Thyroid gland (tissue), 4 donors: ENCODE measurements at places on chromosomes 5 and 9. TPM values are rescaled to one million over a fixed set of nuclear protein-coding genes. Genes with fewer than 3 reads are reported as not detected.
A peak's percentile ranks its signal among the peaks of the same experiment; 100 is the strongest.

MARVELD2 gene
- 61.8 TPM for total RNA-seq

CTXN3 gene
- not detected for total RNA-seq

COL23A1 gene
- 107 TPM for total RNA-seq

TMCO6 gene
- 16.1 TPM for total RNA-seq

FBXL17 gene
- total RNA-seq: 37.6 TPM

CDX1 gene
- total RNA-seq: not detected

OSTF1 gene
- total RNA-seq: 36.1 TPM

CCL27 gene
- total RNA-seq: not detected

DNA sequence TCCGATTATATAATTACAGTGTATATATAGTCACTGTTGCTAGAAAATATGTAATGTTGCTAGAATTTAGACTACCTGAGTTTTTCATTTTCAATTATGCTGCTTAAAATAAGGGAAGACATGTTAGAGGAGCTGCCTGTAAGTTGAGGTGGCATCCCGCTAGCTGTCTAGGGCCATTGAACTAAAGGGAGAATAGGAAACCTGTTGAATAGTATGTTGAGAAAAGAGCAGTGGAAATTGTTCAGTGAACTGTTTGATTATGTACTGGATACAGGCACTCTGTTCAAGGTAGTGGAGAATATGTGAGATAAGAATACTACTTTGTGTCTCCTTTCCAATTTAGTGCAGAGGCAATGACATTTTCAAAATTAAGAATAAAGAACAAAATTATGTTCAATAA lies 89.6 kb downstream of the CSNK1G3 start:
- no peak for DNase-seq
- H3K36me3 ChIP-seq: no peaks in the 10 kb centered on the region
- H3K4me1 ChIP-seq: no peaks in the 10 kb centered on the region
- no peak overlapping the region for H3K27ac ChIP-seq

DNA sequence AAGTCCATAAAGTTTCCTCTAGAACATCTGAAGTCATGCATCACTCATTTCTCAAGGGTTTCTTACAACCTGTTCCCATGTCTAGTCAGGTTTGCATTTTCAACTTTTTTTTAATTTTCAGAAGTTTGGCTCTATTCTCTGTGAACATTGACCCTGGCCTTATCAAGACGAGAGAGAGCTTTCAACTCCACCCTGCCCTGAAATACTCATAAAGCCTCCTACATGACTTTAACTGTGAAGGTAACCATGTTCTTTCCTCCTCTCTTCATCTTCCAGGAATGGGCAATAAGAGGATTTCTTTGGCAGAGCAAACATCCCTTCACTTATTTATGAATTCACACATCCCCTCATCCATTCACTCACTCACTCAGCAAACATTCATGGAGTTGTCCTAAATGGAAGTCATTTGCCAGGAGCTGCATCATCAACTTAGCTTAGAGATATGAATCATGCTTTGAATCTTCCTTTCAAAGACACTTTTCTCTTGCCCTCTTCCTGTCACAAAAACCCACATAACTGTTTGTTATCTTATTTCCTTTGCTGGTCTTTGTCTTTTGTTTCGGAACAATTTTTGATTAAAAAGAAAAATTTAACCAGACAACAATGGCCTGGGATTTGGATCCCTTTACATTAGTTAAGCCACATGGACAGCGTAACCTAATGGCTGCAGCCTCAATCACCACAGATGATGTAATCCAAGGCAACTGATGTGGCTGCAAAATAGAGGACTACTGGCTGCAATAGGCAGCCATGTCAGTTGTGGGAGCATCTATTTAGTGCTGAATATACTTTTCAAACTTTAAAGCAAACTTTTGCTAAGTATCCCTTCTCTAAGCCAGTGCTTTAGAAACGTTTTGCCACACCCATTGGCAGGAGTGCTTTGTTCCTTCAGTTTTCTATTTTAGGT lies 43.0 kb upstream of the GNAQ start:
- H3K4me1 ChIP-seq: peaks cover 4% of the 10 kb centered on the region
- DNase-seq: no peak
- H3K27me3 ChIP-seq: no peaks in the 10 kb centered on the region
- no peak overlapping the region for H3K27ac ChIP-seq
- no peaks in the 10 kb centered on the region for H3K36me3 ChIP-seq

GRCh38 chr5:170306381-170306831 lies 8.8 kb upstream of the LCP2 start:
- no peaks in the 10 kb centered on the region for H3K27me3 ChIP-seq
- H3K4me3 ChIP-seq: no peak overlapping the region
- peak; percentile 33 for DNase-seq
- H3K4me1 ChIP-seq: peaks cover 79% of the 10 kb centered on the region
- no peaks in the 10 kb centered on the region for H3K36me3 ChIP-seq

GRCh38 chr5:67576112-67576511 lies 379.5 kb upstream of the CD180 start:
- H3K27me3 ChIP-seq: no peaks in the 10 kb centered on the region
- no peaks in the 10 kb centered on the region for H3K36me3 ChIP-seq
- H3K4me3 ChIP-seq: no peak overlapping the region
- no peaks in the 10 kb centered on the region for H3K4me1 ChIP-seq

DNA sequence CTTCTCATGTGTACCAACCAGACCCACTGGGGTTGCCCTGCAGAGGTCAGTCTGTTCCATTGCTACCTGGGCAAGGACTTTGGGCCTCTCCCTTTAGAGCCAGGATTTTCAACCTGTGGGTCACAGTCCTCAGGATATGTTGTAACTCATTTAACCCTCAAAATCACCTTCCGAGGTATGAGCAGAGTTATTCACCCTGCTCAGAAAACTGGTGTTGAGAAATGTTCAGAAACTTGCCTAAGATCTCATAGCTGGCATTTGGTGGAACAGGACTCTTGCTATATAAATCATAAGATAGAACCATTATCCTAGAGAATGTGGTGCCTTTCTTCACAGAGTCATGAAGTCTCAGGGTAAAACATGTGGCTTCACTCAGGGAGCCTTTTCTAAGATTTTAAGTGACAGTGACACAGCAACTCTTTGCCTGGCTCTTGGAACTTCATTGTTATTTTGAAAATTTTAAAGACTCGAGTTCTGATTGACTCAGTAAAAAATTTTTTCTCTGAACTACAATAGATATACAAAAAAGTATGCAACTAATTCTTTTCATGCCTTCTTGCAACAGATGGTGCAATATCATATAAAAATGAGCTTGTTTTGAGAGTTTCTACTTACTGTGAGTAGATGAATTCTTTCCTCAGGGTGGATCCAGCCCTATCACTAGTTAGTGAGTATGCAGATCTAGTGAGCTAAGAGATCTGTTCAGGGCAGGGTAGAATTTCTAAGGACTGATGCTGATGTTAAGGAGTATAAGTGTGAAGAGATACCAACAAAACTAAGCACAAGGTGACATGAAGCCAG lies 29.5 kb downstream of the CAST start:
- no peaks in the 10 kb centered on the region for H3K27me3 ChIP-seq
- H3K4me1 ChIP-seq: no peaks in the 10 kb centered on the region
- DNase-seq: no peak
- H3K36me3 ChIP-seq: no peaks in the 10 kb centered on the region
- H3K27ac ChIP-seq: no peak overlapping the region

DNA sequence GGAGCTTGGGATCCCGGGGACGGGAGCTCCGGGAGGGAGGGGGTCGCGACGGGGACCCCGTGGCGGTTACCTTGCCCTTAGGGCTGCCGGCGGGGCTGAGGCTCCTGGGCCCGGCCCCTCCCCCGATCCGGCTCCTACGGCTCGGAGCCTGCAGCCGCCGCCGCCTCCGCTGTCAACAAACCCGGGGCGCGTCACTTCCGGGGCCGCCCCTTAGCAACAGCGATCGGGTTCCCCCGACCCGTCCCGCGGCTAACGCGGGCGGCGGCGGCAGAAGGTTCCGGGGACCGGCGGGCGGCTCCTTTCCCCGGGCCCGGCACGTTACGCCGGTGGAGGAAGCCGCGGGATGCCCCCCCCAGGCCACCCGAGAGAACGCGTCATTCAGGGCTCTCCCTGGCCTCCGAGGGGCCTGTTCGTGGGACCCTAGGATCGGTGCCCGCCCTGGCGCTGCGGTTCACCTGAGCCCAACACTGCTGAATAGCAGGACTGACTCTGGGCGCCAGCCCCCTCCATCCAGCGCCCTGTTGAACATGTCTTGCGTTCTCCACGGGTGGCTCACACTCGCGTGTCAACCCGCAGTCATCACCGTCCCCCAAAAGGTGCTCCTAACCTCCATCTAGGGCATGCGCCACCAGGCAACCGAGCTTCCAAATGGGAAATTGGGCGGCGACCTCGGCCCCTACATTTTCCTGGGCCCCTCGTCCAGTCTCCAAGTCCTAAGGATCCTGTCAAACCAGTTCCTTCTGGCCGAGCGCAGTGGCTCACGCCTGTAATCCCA lies at the start of gene ZER1:
Gene ZER1, minus strand, starts transcription at position 183 of the 775 bp plus-strand sequence. CDS start 16,362 bp downstream, outside the sequence.
- no peaks in the 10 kb centered on the region for H3K27me3 ChIP-seq
- peak; percentile 96 for DNase-seq
- H3K4me3 ChIP-seq: peak within 1 kb of the TSS; percentile 80
- H3K4me1 ChIP-seq: peaks cover 16% of the 10 kb centered on the region

- no peak overlapping the region for H3K4me3 ChIP-seq
- H3K27me3 ChIP-seq: no peaks in the 10 kb centered on the region
- no peak overlapping the region for H3K27ac ChIP-seq
- DNase-seq: no peak
- no peaks in the 10 kb centered on the region for H3K36me3 ChIP-seq
These were observed 437.7 kb upstream of the KLF4 start for GRCh38 chr9:107927276-107927675.

DNA sequence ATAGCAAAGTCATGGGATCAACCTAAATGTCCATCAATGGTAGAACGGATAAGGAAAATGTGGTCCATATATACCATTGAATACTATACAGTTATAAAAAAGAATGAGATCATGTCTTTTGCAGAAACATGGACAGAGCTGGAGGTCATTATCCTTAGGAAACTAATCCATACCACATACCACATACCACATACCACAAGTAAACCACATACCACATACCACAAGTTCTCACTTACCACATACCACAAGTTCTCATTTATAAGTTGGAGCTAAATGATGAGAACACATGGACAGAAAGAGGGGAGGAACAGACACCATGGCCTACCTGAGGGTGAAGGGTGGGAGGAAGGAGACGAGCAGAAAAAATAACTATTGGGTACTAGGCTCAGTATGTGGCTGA lies 154.6 kb upstream of the GHR start:
- DNase-seq: no peak
- H3K4me3 ChIP-seq: no peak overlapping the region
- no peak overlapping the region for H3K27ac ChIP-seq
- H3K27me3 ChIP-seq: no peaks in the 10 kb centered on the region
- no peaks in the 10 kb centered on the region for H3K4me1 ChIP-seq

DNA sequence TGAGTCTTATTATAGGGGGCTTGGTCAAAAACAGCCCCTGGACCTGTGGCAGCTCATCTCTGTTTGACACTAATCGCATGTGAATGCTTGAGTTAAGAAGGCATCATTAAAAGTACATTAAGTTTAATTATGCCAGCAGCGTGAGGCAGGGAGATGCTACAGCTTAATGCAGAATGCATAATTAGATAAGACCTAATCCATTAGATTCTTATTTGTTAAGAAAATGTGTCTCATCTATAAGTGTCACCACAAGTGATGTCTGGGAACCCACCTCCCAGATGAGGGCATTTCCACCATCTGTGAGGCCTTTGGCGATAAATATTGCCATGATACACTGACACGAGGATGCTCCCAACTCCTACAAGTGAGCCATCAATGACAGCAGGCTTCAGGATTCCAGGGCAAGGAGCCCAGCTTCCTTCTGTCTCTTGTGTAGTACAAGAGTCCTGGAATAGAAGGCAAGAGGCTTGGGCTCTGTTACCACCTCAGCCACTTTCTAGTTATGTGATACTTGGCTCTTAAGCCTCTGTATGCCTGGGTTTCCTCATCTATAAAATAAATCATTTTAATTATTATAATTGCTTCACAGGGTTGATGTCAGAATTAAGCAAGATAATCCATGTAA lies 202.7 kb downstream of the FAM114A2 start:
- no peaks in the 10 kb centered on the region for H3K27me3 ChIP-seq
- no peak for DNase-seq
- H3K27ac ChIP-seq: no peak overlapping the region
- H3K4me3 ChIP-seq: no peak overlapping the region
- H3K4me1 ChIP-seq: no peaks in the 10 kb centered on the region

DNA sequence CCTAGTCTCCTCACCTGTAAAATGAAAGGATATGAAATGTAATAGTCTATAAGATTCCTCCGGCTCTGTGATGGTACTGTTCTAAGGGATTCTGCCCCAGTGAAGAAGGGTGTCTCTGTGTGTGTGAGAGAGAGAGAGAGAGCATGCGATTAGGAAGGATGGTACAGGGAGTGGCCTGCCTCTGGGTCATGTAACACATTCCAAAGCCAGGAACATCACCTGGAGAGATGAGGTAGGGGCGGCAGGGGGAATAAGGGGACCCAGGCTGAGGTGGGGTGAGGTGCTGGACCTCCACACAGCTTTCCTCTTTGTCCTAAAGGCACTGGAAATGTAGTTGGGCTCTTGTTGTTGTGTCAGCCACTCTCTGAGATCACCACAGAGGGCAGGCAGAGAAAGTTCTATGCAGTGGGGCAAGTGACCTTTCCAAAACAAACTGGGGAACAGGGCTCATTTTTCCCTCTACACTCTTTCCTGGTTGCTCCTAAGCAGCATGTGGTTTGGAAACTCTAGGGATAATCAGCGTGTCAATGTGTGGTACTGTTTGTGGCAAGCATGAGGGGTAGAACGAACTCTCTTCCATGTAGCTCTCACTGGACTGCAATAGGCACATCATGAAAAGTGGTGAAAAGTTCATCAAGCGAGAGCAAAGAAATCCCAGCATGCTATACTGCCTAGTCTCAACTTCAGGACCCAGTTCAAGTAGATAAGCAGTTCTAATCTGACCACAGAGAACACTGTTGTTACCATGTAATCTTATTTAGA lies 65.0 kb downstream of the SEMA6A start:
- H3K4me3 ChIP-seq: no peak overlapping the region
- DNase-seq: no peak
- H3K4me1 ChIP-seq: no peaks in the 10 kb centered on the region

DNA sequence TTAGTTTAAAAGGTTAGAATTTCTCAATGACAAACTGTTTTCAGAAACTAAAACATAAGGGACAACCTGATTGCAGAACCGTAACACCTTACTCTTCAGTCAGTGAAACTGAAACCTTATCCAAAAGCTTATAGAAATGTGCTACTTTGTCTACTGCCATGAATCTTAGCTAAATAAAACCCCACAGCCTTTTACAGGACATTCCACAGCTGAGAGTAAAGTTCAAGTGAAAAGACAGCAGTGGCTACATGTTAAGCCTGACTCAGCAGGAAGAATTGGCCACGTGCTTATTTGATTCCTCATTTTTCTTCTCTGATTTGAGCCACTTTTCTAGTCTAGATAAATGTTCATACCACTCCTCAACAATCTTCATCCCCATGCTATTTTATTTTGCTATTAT lies 278.7 kb upstream of the ISL1 start:
- H3K4me3 ChIP-seq: no peak overlapping the region
- no peak overlapping the region for H3K27ac ChIP-seq
- H3K36me3 ChIP-seq: no peaks in the 10 kb centered on the region
- no peak for DNase-seq
